Parietal lobe (tissue), 2 donors: ENCODE measurements at places on chromosomes 3 and 15. TPM values are rescaled to one million over a fixed set of nuclear protein-coding genes. Genes with fewer than 3 reads are reported as not detected.

HYAL1 gene
- 2.8 TPM for total RNA-seq

KATNBL1 gene
- total RNA-seq: 173 TPM

PRR23B gene
- total RNA-seq: not detected

RBP2 gene
- not detected for total RNA-seq

KLHL40 gene
- total RNA-seq: not detected

SHC4 gene
- 7.2 TPM for total RNA-seq

GOLGA8S gene
- under 0.01 TPM for total RNA-seq

PYGO1 gene
- total RNA-seq: 57.0 TPM

CHRNA7 gene
- total RNA-seq: 8.8 TPM

MORC1 gene
- total RNA-seq: not detected

LRRC15 gene
- total RNA-seq: not detected

GOLGA8J gene
- not detected for total RNA-seq

ADGRG7 gene
- not detected for total RNA-seq

DUOX1 gene
- total RNA-seq: not detected
